ENCODE measurements at places on chromosomes 2 and 18.

DNA sequence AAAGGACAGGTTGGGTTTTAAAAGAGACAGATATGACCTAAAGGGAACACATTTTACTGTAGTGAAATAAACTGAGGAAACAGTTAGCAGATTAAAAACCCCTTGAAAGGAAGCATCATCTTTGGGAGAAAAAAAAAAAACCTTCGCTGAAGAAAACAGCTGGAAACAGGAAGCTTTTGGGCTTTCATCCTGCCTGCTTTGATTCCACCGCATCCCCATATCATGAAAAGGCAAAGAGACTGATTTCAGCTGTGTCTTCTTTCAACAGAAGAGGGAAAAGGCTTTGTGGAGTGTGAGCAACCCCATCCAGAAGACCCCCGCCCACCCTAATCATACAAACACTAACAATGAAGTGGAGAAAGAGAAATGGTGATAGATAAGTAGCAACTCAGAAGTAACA, 86.4 kb downstream of the TCF4 start:
- no peak for DNase-seq

DNA sequence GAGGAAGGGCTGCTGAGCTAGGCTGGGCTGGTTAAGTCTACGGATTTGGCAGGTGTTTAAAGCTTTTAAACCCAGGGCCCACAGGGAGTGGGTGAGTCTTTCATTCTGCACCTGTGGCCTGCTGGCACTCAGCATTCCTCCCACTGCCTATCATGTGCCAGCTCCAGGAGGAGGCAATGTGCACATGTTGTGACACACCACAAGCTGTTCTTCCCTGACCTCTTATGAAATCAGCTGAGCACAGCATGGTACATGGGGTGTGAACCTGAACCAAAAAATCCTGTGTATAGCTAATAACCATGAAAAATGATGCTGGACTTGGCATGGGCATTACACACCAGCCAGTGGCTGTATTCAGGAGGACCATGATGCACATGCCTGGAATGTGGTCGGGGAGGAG, 297.9 kb upstream of the MMADHC start:
- no peak for DNase-seq

- DNase-seq = no peak
These were observed 154.7 kb downstream of the TWIST2 start for GRCh38 chr2:239002591-239002953.

DNA sequence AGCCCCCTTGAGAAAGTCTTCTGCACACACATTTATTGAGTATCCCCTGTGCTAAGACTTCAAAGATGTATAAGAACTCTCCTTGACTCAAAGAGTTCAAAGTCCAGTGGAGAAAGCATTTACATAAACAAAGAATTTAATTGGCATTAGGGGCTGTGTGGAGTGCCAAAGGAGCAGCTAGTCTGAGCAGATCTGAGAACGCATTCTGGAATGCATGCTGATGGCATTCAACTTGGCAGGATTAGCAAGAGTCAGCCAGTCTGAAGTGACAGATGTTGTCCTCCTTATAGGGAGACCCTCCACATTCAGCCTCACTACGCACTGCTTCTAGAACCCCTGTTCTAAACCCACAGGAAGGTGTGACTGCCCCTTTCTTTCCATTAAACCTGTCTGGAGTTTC, 191.5 kb downstream of the RAD51AP2 start:
- DNase-seq = no peak

GRCh38 chr18:57841568-57841967, 38.5 kb upstream of the ATP8B1 start:
- peak; percentile 38 for DNase-seq

GRCh38 chr2:39696101-39696553, 30.4 kb downstream of the TMEM178A start:
- DNase-seq = no peak
